BJ (cell line): ENCODE measurements at places on chromosomes 2 and 18.

DNA sequence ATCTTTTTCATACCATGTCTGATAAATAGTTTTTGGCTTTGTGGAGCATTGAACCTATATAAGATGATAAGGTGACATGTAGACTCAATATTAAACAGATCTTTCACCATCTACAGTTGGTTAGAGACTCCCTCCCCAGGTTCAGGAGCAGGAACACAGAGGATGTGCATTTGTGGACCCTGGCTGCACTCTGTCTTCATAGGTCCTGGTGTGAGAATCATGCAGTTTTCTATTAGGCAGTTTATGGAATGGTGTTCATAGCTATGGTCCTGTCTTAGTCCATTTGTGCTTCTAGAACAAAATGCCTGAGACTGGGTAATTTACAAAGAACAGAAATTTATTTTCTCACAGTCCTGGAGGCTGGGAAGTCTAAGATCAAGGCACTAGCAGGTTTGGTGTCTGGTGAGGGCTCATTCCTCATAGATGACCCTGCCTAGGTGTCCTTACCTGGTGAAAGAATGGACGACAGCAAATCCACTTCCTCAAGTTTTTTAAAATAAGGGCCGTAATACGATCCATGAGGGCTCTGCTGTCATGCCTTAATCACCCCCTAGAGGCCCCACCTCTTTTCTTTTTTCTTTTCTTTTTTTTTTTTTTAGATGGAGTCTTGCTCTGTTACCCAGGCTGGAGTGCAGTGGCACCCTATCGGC is 35.3 kb upstream of the FAM98A start:
- no peak for DNase-seq

DNA sequence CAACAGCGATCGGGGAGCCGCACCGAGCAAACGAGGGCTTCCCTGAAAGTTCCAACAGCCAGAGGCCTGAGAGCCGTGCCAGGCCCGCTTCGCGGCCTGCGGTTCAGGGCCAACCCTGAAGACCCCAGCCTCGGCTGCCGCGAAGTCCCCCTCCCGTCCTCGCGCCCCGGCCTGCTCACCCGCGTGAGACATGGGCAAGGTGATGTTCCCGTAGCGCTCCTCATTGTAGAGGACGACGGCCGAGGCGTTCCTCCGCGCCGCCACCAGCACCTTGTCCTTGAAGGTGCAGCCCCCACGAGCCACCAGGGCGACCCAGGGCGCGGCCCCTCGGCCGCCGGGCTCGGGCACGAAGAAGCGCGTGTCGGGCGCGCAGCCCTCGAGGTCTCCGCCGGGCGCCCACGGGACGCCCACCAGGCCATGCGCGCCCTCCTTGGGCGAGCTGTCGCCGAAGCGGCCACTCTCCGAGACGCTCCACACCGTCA is 510 bp downstream of the RNF149 start:
- DNase-seq, result no peak

GRCh38 chr2:121005453-121005852 is 269.8 kb downstream of the GLI2 start:
- DNase-seq, result no peak

DNA sequence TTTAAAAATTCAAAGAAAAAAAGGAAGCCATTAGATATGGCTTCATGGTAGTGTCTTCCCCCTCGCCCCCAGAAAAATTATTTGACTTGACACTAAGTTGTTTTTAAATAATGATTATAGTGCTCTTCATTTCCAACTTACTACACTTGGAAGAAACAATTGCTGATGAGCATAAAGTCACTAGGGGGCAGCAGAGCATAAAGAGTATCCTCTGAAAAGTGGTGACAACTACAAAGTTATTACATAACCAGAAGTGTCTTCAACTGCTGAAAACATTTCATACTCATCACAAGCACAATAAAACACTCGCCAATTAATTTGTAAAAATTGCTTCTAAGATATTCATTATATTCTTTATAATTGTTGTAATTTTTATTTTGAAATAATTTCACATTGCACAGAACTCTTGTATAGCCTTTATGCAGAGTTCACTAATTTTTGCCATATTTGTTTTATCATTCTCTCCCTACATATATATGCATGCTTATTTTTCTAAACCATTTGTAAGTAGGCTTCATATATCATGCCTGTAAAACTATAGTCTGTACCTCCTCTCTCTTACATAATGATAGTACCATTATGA is 54.9 kb downstream of the EXOC6B start:
- DNase-seq, result peak; percentile 31

DNA sequence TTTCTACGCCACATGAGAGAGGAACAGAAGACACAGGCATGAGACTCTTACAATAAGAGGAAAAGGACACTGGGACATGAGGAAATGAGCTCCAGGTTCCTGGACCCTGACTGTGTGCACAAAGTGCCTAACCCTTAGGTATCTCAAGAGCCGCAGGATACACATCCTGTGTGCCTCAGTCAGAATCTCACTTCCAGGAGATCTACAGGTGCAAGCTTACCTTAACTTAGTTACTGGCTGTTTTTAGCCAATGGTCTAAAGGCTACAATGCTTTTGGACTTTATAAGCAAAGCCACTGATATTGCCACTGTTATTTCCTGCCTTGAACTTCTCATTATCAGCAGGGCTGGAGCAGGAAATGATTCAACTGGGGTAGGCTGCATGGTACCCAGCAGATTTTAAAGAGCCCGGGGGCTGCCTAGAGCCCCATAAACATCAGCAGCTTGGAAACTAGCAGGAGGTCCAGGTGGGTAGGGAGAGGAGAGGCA is 254.4 kb downstream of the ZNF521 start:
- DNase-seq, result no peak

DNA sequence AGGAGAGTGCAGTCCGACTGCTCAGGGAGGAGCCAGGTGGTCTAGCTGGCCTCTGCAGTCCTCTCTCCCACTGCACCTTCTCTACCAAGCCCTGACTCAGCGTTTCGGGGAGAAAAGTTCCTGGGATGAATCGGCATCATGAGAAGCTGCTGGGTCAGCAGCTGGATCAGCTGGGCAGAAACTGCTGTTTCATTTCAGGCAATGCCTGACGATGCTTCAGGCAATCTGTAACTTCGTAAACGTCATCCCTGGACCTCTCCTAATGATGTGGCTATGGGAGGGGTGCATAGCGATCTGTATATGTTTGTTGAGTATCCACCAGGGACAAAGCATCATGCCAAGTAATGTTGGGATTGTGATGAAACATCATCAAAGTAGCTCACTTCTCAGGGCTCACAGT is 20.7 kb downstream of the LIPG start:
- no peak for DNase-seq

DNA sequence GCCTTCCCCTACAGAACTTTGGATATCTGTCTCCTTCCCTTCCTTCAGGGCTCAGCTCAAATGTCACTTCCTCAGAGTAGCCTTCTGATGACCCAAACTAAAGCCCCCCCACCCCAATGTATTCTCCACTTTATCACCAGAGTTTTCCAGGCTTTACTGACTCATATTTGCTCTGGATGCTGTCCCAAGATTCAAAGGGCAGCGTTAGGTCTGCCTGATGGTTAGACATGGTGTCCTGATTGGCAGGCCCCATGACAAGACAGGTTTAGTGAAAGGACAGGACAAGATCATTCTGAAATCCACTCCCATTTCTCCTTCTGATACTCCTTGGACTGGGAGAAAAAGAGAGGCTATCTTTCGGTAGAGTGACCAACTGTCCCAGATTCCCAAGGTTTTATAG is 22.6 kb upstream of the RPIA start:
- no peak for DNase-seq

DNA sequence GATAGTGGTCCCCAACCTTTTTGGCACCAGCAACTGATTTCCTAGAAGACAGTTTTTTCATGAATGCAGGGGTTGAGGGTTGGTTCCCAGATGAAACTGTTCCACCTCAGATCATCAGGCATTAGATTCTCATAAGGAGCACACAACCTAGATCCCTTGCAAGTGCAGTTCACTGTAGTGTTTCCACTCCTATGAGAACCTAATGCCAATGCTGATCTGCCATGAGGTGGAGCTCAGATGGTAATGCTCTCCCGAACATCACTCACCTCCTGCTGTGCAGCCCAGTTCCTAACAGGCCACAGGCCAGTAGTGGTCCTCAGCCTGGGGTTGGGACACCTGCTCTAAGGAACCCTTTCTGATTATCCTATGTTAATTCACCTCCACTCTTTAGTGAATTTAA is 133.5 kb downstream of the SOX11 start:
- no peak for DNase-seq

DNA sequence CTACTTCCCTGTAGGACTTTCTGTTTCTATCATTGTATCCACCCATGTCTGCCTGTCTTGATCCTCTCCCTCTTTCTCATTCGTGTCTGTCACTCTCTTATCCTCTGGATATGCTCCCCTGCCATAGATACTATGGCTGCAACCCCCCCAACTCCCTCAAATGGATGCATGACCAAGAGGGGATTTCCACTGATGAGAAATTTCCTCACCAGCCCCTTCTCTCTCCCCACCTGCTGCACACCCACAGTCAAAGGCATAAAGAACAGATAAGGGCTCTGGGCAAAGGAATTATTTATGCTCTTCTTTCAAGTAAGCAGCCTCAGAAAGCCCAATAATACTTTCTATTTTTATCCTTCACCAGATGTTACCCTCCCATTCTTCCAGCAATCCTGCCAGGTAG is 121.3 kb downstream of the FOXI3 start:
- no peak for DNase-seq

GRCh38 chr18:45166836-45167551 is 448.3 kb upstream of the SLC14A2 start:
- peak; percentile 65 for DNase-seq

DNA sequence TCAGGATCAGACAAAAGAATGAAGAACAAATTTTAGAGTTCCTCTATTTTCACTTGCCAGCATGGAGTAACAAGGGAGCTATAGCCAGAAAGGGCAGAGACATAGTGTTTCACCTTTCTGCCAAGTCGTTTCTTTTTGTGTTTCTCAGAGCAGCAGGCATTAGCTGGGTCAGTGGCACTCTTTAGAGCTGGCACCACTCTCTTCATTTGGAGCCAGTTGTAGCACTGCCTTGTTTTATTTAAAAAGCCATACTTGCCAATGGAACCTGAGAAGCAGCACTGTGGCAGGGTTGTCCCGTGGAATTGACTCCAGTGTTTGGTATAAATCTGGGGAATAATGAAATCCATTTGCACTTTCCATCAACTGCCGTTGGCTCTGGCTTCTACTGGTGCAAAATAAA is 64.0 kb downstream of the LRRTM4 start:
- no peak for DNase-seq

- DNase-seq, result no peak
Measured at GRCh38 chr2:152183401-152184073, 8.0 kb upstream of the STAM2 start.

DNA sequence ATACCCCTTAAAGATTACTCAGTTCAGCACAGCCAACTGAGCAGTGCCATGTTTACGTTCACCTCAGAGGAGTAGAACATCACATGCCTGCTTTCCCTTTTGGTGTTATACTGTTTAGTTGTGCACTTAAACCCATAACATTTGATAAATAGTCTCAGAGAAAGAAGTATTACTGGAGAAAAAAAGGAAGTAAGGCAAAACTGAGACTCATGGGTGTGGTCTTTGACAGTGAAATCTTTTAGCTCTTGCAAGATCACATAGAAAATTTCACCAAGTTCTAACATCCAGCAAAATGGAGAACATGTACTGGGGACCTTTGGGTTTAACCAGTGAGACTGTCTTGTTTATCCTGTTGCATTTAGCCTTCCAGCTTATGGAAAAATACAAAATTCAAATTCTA is 5.6 kb downstream of the TANK start:
- DNase-seq, result no peak

GRCh38 chr2:145043399-145043834 is 523.5 kb upstream of the ZEB2 start:
- no peak for DNase-seq

DNA sequence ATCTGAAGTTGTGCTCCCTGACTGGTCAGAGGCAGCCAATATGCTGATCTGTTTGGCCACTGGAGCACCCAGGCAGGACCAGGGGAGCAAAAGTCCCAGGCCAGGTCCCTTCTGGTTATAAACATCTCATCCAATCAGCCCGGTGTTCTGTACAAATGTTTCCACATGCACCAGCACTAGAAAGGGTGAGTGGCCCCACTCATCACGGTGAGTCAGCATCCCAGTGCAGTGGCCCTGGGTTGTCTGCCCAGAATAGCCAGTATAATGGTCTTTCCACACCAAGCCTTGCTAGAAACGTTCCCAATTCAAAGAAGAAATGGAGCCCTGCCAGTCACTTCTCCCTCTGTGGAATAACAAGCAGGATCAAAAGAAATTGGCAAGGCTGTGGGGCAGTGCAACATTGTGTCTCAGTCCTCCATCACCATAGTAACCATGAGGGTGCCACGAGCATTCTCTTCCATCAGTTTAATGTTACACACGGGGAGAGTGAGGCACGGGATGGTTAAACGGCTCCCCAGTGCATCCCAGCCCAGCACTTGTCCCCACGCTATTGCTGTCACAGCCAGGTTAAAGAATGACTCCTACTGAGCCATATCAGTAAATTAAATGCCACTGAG is 174.9 kb downstream of the SEPTIN10 start:
- no peak for DNase-seq

GRCh38 chr18:67426486-67426885 is 90.0 kb downstream of the DSEL start:
- no peak for DNase-seq

DNA sequence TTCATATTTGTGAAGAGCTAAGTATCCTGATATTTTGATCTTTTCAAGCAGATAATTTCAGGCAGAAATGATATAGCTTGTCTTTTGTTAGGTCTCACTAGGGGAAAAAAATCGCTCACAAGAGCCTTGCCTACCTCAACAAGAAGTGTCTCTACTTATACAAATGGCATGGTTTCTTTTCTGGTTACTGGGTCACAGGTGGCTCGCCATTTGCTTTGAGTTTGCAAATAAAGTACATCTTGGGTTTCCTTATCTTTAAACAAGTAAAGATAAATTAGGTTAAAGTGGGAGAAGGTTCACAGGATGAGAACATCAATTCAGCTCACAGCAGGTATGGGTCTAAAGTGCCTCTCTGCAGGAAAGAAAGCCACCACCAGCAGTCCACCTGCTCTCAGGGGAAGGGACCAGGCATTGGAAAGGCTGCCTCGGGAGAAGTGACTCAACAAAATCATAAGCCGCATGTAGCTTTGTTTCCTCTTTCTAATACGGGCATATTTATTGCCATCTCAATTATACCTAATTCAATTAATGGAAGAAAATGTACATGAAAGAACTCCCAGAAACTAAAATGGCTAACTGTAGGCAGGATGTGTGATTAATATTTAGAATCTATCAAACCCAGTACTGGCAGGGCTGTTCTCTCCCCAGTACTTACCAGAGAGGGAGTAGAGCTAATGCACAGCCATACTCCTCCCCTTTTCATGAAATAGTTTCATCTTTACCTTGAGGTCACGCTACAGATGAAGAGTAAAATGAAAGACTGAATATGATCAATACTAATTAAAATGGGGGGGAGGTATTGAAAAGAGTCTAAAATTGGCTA is 28.3 kb downstream of the CDC42EP3 start:
- DNase-seq, result no peak

GRCh38 chr2:100818606-100819369 is 1.2 kb upstream of the NPAS2 start:
- no peak for DNase-seq

DNA sequence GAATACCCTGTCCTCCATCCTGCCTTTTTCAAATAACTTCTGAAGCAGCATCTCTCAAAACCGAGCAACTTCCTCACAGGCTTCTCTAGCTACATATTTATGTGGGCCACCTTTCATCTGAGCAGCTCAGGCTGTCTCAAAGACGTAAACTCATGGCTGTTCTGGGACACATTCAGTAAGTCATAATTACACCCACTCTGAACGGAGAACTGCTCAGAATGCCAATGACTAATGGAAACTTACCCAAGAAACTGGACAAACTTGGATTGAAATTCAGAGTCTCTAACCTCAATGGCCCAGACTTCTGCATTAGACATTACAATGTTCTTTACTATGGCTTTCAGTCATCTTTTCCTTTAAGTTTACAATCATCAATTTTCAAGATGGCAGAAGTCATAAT is 145.2 kb downstream of the RAD51AP2 start:
- DNase-seq, result no peak
